ENCODE measurements at places on chromosomes 16 and 17. TPM values are rescaled to one million over a fixed set of nuclear protein-coding genes. Genes with fewer than 3 reads are reported as not detected.

SPATA22 gene
- total RNA-seq = 0.65 TPM

B3GNT9 gene
- total RNA-seq = 4.3 TPM

CDH5 gene
- total RNA-seq = 787 TPM

WFDC1 gene
- not detected for total RNA-seq

EMC8 gene
- 32.5 TPM for total RNA-seq

HES7 gene
- total RNA-seq = 1.0 TPM

Data from thoracic aorta endothelial cell (primary cell).